ENCODE measurements at places on chromosomes 16 and 17. TPM values are rescaled to one million over a fixed set of nuclear protein-coding genes. Genes with fewer than 3 reads are reported as not detected.
A peak's percentile ranks its signal among the peaks of the same experiment; 100 is the strongest.

DNA sequence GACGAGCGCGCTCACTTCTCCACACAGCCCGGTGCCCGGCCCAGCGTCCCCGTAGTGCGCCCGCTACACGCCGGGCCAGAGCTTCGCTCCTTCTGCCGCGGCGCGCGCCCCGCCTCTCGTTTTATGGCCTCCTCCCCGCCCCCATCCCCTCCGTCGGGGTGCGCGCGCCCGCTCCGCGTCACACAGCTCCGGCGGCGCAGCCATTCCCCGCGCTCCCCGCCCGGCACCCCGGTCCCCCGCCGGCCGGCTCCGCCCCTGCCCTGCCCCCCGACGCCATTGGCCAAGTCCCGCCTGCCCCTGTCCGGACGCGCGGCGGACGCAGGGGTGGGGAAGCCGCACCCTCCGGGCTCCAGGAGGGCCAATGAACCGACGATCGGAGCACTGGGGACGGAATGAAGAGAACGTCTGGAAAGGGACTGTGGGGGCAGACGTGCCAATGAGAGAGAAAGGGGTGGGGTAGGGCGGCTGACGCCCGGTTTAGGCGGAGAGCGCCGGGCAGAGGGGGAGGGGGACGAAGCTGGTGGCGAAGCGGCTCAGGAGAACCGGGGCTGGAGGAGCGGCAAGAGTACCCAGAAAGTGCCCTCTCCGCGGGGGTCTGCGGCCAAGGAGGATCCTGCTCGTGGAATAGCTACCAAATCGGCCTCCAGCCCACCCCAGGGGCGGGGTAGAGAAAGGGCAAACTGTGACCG is at the start of gene TOB1:
Gene TOB1 (minus strand): TSS at position 94 of the 689 bp plus-strand sequence. CDS start 2,337 bp downstream, outside the sequence.
- peak; percentile 91 for ATAC-seq

GRCh38 chr16:85360323-85361277 is 248.3 kb upstream of the CIBAR2 start:
- ATAC-seq = no peak

- ATAC-seq = no peak
These were observed 8.5 kb downstream of the REXO5 start for GRCh38 chr16:20814784-20815183.

- ATAC-seq = peak; percentile 91
These were observed 11.3 kb downstream of the MCRIP1 start for GRCh38 chr17:81821603-81822311.

GRCh38 chr17:11627301-11627940 is 29.2 kb downstream of the DNAH9 start:
- no peak for ATAC-seq

GRCh38 chr17:48812001-48812400 is 5.0 kb downstream of the TTLL6 start:
- no peak for ATAC-seq

- ATAC-seq = no peak
These were observed 11.9 kb downstream of the PER1 start for GRCh38 chr17:8140065-8141029.

DNA sequence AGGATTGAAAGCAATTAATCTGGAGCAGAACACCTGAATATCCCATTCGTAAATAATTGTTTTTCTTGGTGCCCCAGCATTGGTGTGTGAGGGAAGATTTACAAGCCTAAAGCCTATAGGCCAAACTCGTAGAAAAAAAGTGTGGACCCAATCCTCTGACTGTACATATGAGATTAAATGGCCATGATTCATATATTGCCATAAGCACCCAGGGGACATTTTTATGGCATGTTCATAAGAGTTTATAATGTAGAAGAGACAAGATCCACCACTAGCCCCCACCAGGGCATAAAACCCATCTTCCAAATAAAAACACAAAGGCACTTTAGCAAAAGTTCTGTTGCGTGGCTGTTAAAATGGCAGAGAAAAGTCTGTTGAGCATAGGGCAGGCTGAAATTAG is 15.5 kb upstream of the SALL1 start:
- ATAC-seq = no peak

- no peak for ATAC-seq
These were observed 16.3 kb downstream of the NACA2 start for GRCh38 chr17:61574542-61575351.

DNA sequence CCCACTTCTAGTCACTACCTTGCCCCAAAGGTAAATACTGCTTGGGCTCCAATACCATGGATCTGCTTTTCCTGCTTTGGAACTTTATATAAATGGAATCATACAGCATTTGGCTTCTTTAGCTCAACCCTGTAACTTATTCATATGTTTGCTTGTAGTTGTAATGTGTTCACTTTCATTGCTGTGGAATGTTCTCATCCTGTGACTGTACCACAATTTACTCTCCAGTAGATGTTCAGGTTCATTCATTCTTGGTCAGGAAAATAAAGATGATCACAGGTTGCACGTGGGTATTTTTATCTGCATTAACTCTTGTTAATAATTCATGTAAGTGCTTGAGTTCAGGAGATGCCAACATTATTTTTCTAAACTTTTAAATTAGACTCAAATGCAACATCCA is 6.7 kb upstream of the BEAN1 start:
- no peak for ATAC-seq

GRCh38 chr16:22692034-22692433 is 121.9 kb upstream of the HS3ST2 start:
- no peak for ATAC-seq

GRCh38 chr16:1923299-1924034 is 5.3 kb upstream of the HS3ST6 start:
- ATAC-seq = peak; percentile 57

- no peak for ATAC-seq
These were observed 11.5 kb downstream of the DCAF7 start for GRCh38 chr17:63561819-63562218.

- ATAC-seq = no peak
These were observed 632.9 kb downstream of the CDH8 start for GRCh38 chr16:61403386-61403785.

GRCh38 chr17:40038882-40039513 is 15.2 kb downstream of the MED24 start:
- peak; percentile 96 for ATAC-seq

DNA sequence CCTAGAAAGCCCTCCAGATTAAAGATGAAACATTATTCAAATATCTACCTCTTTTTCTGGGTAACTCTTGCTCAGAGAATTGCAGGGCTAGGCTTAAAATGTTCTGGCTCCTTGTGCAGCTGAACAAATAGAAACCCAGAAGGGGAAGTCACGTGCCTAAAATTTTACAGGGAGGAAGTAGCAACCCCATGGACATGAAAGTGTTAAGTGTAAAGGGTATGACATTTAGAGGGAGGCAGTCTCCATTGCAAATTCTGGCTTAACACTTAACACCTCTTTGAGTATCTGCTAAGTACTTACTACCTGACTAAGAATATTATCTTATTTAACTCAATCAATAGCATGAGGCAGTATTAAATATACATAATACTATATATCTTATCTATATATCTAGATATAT is 376.1 kb upstream of the ERCC4 start:
- ATAC-seq = no peak

GRCh38 chr16:68707340-68708152 is 29.5 kb upstream of the CDH1 start:
- ATAC-seq = peak; percentile 22

DNA sequence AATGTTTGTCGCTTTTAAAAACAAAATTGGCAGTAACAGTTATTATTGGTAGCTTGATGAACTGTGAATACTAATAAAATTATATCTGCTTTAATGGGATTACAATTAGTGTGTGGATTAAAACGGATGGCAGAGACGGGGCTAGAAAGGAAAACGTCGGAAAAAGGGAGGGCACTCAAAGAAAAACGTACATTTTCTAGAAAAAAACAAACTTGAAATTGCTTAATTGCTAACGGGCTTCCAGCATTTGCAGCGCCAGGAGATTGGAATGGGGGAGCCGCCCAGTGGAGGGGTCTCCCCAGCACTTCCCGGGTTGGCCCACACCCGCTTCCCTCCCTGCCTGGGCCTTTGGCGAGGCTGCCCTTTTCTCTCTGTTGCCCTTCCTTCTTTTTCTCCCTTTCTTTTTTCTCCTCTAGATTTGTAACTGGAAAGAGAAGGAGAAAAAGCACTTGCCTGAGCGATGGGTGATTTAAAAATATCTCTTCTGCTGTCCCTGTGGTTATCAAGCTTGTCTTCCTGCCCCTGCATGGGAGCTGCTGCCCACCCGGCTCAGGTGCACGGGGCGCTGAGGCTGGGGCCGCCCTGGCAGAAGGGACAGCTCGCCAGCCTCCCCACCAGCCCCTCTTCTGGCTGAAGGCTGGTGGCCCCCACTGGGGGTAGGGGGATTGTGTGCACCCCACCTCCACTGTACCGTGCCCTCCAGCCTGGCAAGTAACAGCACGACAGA is 5.9 kb downstream of the BAHCC1 start:
- no peak for ATAC-seq

DNA sequence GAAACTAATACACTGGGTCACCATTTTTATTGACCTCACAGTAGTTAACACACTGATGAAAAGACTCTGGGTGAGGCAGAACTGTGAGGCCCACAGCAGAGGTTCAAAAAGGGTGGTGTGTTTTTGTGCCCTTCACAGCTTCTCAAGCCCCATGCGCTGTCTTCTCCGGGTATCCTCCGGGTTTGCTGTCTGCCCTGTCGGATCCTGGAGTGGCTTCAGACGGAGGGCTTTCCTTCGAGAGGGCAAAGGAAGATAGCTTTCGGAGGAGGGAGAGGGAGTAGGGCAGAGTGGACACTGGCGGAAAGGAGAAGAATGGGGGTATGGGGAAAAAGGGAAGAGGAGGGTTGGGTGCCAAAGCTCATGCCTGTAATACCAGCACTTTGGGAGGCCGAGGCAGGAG is 80.8 kb downstream of the CYLD start:
- ATAC-seq = no peak

GRCh38 chr16:12011565-12011964 is 35.0 kb downstream of the SNX29 start:
- no peak for ATAC-seq

DNA sequence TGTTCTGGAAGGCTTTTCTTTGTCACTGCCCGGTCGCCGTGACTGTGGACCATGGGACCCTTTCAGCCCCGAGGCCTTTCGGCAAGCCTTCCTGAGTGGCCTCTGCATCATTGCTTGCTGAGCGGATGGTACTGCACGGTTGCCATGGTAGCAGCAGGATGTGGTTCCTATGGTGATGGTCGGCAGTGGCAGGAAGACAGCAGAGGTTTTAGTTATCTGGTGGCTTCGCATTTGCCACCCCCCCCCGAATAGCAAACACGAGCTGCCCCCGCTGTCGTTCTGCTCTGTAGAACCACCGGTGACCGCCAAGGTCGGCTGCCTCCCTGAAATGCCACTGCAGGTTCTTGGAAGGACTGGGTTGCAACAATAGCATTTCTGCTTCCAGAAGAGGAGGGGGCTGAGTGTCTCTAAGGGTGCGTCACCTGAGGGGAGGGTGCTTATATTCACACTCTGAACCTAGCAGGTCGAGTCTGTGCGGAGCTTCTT is 76.6 kb downstream of the CMIP start:
- ATAC-seq = no peak

- ATAC-seq = peak; percentile 67
These were observed 31.3 kb upstream of the MRPS23 start for GRCh38 chr17:57881143-57881542.

DNA sequence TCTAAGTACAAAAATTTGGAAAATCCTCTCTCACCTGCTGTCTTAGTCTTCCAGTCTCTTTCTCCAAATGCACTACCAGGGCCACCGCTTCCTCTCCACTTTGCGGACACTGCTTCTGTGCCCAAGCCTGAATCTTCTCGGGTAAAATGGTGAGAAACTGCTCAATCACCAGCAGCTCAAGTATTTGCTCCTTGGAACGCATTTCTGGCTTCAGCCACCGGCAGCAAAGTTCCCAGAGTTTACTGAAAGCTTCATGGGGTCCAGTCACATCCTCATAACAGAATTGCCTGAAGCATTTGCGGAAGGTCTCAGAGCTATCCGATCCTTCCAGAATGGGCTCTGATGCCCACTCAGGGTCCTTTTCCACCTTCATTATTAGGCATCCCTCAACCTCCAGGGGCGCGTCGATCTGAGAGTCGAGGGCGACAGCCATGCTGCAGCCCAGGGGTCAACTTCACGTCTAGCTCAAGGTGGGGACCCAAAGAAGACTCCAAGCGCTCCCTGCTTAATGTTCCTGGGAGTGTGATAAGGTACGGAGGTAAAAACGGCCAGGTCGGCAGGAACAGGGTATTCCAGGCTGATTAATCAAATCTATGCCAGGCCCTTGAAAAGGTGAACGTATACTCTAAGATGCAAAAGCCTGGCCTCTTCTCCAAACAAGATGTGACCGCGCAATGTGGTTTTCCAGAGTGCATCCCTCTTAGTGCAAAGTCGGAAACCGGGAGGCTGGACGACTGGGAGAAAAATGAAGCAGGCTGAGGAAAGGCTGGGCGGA is 763 bp downstream of the ZKSCAN2 start:
- no peak for ATAC-seq

- no peak for ATAC-seq
These were observed 13.5 kb downstream of the COL1A1 start for GRCh38 chr17:50187751-50188530.

DNA sequence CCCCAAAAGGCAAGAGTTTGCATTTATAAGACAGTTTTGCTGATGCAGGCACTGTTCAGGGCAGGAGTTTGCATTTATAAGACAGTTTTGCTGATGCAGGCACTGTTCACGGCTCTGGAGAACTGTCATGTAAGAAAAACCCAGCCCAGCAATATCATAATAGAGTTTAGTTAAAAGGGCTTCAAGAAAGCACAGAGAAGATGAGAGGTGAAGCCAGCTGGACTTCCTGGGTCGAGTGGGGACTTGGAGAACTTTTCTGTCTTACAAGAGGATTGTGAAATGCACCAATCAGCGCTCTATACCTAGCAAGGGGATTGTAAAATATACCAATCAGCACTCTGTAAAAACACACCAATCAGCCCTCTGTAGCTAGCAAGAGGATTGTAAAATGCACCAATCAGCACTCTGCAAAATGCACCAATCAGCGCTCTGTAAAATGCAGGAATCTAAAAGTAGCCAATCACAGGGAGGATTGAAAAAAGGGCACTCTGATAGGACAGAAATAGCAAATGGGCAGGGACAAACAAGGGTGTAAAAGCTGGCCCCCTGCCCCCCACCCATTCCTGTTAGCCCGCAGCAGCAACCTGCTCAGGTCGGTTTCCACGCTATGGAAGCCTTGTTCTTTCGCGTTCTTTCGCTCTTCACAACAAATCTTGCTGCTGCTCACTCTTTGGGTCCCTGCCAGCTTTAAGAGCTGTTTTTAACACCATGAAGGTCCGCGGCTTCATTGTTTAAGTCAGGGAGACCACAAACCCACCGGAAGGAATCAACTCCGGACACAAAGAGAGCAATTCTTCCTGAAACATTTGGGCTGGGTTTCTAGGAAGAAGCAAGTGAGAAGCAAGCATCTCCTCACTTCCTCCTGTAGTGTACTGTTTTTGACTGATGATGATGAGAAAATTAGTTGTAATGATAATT is 1.8 kb upstream of the CBX1 start:
- ATAC-seq = no peak

Gene KRTAP1-1
- total RNA-seq = not detected

Gene VASN
- total RNA-seq = 18.6 TPM

Gene NDEL1
- 58.1 TPM for total RNA-seq

Gene TEKT5
- total RNA-seq = not detected

Gene BCL6B
- 0.93 TPM for total RNA-seq

Gene ATP1B2
- total RNA-seq = 1.6 TPM

Gene CPHXL2
- not detected for total RNA-seq

Gene KRT40
- total RNA-seq = not detected

Gene FBXL20
- total RNA-seq = 17.7 TPM

Gene PARD6A
- total RNA-seq = 6.0 TPM

All from gastroesophageal sphincter (tissue), 4 donors.